ENCODE measurements at places on chromosomes 5 and 9.

DNA sequence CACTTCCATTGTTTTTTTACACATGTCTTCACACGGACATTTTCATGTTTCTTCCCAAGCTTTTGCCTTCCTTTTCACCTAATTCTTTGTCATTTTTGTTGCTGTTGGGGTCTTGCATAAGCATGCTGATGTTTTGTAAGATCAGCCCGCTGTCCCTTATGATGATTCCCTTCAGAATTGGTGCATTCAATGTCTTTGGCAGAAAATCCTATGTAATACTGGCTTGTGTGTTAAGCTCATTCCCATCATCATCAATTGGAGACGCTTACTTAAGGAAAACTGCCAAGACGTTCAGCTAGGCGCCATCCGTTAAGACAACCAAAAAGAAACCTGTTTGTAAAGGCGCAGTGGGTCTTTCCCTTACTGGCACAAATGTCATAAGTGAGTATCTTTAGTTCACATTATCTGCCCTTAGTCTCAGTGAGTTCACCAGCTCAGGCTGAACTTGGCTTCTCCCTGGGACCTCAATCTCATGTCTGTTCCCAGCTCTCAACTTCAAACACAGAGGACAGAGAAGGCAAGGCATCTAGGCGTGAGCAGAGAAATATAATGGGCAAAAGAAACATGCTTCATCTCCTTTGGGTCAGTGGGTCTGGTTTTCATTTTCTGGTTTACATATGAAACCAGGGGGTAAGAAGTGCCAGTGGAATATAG is 97.9 kb downstream of the EFNA5 start:
- no peak for DNase-seq

- DNase-seq: peak; percentile 74
Observed at GRCh38 chr5:88826646-88827585, 56.1 kb downstream of the MEF2C start.

GRCh38 chr5:93741136-93741811 is at the start of gene POU5F2:
POU5F2 (minus strand) TSS chr5:93741600; CDS start chr5:93741563, 37 bp downstream.
- no peak for DNase-seq

DNA sequence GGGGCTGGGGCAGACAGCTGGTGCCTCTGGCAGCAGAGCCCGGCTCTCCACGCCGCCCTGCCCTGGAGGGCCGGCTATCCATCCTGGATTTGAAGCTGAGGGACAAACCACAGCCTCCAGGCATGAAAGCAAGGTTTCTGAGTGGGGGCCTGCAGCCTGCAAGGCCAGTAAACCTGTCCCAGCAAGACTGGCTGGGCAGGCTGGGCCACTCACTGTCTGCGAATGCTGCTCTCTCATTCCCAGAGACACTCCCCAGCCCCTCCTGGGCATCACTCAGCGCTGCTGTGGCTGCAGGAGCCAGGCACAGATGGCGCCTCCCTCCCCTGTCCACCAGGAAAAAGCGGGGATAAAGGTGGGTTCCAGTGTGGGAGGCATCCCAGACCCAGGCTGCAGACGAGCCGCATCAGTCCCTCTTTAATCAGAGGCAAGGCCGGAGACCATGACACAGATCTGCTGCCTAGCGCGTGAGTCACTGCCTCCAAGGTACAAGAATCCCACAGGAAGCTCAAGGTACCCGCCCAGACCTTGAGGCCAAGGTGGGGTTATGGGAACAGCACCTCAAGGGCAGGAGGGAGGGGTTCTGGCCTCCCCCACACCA is 118.0 kb downstream of the VAV2 start:
- DNase-seq: no peak

- no peak for DNase-seq
Observed at GRCh38 chr5:158857976-158858375, 241.7 kb downstream of the EBF1 start.
